ENCODE measurements at places on chromosomes 7 and 10.

DNA sequence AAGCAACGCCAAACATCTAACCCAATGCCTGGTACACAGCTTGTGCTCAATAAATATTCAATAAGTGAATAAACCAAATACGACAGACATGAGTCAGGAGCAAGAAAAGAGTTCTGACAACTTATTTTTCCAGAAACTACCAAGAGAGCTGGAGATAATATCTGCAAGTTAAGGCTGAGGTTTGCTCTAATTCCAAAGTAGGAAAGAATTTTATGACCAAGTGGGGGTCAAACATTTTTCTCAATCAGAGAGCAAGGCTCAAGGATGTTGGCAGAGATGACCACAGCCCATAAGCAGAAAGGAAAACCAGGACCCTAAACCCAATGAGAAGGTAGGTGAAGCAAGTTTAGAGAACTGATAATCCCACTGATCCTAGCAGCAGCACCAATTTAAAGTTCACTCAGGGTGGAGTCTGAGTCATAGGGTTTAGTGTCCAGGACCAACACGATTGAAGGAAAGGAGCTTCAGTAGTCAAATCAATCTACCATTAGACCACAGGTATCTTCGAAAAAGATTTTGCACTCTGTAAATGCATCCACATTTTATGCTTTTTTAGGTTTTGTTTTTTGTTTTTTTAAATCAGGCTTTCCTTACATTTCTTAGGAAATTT lies 49.3 kb upstream of the KCNIP2 start:
- DNase-seq = no peak

DNA sequence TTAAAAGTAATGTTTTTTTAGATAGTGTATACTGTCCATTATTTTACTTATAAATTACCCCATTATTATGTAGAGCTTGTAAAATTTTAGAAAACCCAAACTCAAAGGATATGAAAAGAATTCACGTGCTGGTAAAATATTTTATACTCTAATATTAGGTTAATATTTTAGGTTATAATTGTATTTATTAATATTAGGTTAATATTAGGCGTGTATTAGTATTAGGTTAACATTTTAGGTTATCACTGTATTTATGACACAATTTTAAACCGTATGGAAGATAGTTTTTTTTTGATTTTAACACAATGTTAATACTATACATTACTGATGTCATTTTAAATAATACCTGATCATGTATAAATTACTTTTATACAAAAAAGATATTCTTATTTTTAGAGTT lies 48.5 kb downstream of the ARL4A start:
- no peak for DNase-seq

GRCh38 chr7:2607923-2608904 lies 23.6 kb upstream of the TTYH3 start:
- DNase-seq = peak; percentile 53

DNA sequence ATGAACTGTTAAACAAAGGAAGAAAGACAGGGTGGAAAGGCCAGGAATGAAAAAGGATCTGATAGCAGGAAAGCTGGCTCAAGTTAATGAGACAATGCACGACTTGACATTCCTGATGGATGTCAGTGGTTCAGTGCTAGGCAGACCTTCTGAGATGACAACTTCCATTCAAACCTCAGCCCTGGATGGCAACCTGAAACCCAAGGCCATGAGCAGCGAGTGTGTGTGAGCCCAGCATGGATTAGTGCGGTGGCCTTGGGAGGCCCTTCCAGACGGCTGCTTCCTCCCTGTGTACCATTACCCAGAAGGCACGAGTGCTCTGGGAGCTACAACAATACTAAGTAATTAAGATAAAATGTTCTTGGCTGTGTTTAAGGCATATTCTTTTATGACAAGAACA lies 18.8 kb downstream of the TRIL start:
- no peak for DNase-seq

DNA sequence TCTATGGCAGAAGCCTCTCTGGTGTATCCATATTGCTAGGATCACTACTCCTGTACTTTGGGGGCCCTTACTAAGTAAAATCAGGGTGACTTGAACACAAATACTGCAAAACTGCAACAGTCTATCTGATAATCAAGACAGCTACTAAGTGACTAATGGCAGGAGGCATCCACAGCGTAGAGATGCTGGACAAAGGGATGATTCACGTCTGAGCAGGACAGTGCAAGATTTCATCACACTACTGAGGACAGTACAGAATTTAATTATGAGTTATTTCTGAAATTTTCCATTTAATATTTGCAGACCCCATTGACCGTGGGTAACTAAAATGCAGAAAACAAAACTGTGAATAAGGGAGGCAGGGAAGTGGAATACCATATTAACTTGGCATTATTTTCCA lies 10.4 kb downstream of the CUL2 start:
- no peak for DNase-seq
